ENCODE measurements at places on chromosomes 12 and 14.

DNA sequence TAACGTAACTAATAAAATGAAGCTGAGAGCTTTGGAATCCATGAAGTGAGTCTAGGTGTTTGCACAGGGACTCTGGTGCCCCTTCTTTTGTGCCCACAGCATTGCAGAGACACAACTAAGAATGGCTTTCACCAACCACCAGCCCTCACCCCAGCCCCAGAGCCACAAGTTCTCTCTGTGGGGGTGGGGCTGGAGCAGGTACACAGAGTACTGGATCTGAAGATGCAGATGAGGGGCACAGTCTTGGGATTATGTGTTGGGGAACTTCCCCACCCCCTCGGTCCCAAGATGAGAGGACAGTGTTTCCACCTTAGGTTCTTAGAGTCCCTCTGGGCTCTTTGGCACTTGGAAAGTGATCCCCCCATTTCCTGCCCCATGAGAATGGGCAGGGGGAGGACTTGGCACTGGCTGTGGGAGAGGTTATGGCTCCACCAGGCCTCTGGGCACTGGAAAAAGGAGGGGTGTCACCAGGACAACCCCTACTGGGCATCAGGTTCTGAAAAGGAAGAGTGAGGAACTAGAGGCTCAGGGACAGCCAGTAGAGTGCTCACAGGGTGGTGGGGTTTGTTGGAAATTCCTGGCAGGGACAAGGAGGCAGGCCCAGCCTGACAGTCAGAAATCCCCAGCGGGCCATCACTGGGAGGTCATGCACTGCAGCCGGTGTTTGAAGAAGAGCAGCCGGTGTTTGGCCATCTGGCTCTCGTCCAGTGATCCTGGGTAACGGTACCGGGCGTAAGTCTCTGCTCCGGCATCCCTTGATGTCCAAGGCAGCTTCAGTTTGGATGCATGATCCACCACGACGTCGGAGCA, 6.7 kb downstream of the B4GALNT1 start:
- DNase-seq: no peak

DNA sequence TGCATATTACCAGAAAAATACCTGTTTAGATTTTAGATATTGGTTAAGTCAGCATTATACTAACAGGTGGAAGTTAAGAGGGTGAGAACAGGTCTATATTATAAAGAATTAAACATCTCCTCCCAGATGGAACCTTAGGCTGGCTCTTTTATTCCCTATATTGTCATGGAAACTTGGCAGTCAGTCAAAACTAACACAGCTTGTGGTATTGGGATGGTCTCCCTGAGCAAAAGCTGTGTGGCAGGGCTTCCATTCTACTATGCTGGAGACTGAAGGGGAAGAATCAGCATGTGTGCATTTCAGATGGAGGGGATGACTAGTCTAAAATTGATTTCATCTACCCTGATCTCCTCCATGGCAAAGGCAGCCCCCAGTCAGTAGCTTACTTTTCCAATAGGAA, 66.7 kb downstream of the SMOC1 start:
- no peak for DNase-seq

DNA sequence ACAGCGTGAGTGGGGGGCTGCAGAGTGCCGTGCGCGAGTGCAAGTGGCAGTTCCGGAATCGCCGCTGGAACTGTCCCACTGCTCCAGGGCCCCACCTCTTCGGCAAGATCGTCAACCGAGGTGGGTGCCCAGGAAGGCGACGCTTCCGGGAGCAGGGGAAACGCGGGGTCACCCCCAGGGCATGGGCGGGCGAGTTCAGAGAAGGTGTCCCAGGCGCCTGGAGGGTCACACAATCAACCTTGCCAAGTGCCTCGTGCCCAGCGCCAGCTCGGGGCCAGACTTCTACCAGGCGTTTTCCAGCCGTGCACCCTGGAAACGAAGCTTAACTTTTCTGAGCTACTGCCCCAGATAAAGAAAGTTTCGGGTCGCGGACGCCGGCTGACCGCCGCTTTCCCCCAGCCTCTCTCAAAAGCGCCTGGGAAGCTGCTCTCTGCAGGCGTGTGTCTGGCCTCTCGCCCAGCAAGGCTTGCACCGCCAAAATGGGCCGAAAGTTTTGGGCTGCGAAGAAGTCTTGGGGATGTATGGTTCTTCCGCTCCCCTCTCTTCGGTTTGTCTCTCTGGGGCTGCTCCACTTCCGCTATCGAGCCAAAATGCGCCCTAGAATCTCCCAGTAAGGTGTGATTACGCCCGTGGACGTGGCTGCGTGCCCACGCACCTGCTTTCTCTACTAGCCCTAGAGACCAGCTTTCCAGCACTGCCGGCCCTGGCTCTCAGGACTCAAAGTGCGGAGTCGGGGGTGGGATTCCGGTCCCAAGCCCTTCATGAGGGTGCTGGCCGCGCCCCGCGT, 1.7 kb downstream of the WNT1 start:
- peak; percentile 18 for DNase-seq

GRCh38 chr12:117067016-117067415, 32.2 kb downstream of the TESC start:
- DNase-seq: no peak

DNA sequence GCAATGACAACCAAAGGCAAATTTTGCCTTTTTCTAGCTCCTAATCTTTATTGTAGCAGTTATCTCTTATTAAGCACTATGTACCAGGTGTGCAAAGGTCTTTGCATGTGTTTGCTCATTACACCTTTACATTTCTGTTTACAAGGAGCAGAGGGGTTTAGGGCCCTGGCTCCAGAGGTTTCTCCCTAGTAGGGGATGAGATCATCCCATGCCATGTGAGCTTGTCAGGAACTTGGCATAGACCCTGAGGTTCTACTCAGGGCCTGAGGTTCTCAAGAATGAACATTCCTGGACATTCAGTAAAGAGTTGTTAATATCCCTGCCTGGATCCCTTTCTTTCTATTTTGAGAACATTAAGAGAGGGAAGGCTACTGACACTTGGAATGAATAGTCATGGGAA, 292.0 kb downstream of the RPAP3 start:
- no peak for DNase-seq

GRCh38 chr12:76777765-76778216, 13.9 kb downstream of the ZDHHC17 start:
- no peak for DNase-seq

GRCh38 chr12:108765289-108765764, 34.0 kb upstream of the CORO1C start:
- DNase-seq: no peak

GRCh38 chr14:93369713-93370266, 22.8 kb downstream of the COX8C start:
- no peak for DNase-seq

GRCh38 chr12:107491856-107492255, 193.7 kb upstream of the PWP1 start:
- DNase-seq: no peak

DNA sequence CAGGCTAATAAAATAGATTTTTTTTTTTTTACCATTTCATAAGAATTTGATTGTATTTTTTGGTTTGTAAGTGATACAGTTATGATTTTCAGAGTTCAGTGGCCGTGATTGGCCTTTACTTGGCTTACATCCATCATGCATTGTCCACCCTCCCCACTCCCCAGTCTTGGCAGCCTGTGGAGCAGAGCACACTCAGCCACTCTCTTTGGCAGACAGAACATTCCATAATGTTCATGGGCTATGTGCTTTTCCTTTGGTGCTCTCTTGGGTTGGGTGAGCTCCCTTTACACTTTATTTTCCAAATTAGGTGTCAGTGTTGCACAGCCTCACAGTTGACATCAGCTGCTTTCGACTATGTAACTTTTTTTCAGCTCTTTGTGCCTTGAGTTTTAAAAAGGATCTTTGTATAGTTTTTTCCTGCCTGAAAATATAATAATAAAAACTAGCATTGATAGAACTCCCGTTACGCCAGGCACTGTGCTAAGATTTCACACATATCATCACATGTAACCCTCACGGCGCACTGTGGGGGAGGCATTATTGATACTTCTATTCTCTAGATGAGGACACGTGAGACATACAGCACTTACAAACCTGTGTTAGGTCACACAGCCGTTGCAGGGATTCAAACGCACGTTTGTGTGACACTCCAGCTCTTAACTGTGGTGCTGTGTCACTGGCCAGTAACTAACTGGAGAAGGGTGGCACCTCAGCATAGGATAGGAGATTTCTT, 21.5 kb downstream of the SUDS3 start:
- no peak for DNase-seq

DNA sequence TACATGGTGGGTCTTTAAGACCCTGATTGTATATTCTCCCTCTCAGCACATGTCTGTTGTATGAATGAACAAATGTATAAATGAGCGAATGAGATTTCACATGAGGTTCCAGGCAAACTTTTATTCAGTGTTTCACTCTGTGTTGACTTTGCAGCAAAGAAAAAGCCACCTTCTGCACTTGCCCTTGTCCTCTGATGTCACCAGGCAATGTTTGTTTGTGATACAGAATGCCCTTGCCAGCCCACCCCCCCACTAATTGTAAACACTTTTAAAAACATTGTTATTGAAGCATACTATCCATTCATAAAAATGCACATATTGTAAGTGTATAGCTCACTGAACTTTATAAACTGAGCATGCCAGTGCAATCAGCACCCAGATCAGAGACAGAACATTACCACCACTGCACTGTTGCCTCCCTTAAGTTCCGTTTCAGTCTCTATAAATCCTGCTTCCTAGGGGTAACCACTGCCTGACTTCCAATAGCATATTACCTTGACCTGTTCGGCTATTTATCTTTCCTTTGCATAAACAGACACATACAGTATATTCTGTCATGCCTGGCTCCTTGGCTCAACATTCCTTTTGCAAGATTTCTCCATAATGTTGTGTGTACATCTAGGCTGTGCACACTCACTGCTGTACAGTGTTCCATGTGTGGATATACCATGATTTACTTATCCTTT, 11.3 kb upstream of the LTA4H start:
- no peak for DNase-seq

DNA sequence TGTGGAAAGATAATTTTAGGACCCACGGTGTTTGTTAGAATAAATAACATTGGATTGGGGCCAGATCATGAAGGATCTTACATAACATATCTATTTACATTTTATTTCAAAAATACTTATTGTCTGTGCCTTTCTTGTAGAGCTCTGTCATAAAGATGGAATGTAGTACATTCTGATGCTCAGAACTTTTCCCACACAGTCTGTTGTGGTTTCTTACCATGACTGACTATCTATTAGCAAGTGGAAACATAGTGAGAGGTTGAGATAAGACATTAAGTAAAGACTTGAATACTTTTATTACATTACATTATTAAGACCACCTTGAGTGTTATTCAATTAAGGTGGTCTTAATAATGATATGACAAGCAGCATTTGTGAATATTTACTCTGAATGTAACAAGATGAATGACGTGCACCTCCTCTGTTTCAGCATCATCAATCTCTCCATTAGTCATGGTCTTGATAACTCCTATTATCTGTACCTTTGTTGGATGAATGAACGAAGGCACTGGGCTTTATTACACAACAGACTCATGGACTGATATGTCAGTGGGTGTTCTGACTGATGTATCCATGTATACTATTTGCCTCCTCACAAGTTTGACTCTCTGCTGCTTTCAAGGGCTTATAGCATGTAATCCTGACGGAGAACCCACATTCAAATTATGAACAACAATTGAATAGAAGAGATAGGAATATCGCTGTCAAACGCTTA, 883.0 kb upstream of the FLRT2 start:
- no peak for DNase-seq

- no peak for DNase-seq
Observed at GRCh38 chr14:26190646-26191045, 407.2 kb downstream of the NOVA1 start.

DNA sequence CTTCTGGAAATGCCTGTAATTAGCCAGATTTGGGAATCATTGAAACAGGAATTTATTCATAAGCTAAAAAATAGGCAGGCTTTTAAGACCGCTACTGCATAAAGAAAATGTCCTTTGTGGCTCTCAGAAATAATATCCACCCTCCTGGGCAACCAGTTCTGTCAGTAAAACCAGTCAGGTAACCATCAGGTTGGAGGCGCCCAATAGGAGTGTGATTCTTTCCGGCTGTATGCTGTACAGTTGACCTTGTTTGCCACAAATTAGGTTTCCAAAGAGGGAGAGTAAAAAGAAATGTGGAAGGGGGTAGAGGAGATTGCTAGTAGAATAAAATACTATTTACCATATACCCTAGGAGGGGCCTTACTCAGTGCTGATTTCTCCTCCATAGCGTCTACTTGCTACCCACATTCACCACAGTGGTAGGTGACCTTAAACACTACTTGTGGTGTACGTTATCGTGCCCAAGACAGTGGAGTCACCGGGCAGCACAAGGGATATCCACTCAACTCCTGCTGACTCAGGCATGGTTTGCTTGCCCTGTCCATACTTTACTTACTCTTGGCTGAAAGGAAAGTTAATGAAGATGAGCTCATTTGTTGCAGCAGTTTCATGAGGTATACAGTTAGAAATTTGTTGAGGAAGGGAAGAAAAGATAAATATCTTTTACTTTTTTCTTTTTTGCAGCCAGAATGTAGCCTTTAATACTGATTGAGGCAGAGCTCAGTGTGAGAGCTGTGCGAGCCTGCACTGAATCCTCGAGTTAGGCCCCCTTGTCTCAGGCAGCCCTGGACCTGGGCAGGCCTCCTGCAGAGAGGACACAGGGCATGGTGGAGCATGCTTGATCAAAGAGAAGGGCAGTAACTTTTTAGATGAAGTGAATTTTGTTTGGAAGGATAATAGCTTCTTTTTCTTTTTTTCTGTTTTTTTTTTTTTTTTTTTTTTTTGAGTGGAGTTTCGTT, 76.7 kb downstream of the DIP2B start:
- DNase-seq: no peak

GRCh38 chr12:33317746-33318145, 121.9 kb downstream of the SYT10 start:
- DNase-seq: no peak

- no peak for DNase-seq
Observed at GRCh38 chr12:74620921-74621320, 83.3 kb downstream of the ATXN7L3B start.

DNA sequence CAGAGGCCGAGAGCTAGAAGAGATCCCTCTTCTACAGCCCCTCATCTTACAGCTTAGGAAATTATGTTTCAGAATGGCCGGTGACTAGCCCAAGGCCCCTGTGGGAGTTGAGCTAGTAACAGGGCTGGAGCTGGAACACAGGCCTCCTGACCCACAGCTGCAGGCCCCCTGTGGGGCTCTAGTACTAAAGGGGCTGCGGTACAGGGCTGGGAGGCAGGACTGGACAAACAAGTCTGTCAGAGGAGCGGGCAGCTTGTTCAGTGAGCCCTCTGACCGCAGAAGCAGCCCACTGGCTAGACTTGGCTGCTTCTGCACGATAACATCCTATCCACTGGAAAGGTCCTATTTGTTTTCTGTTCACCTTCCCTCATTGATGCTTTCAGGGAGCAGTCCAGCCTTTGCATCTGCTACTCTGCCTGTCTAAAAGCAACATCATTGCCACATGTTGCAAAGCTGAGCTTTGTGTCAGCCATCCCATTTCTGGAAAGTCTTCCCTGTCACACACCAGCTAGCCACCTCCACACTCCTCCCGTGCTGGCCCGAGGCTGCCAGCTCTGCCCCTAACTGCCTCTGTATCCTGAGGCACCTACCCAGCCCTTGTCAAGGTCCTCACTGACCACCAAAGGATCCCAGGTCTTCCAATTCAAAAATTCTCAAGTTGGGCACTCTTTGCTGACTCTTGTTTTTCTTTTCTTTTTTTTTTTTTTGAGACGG, 10.2 kb downstream of the PSMC1 start:
- no peak for DNase-seq

- no peak for DNase-seq
Observed at GRCh38 chr14:60106339-60106738, 14.6 kb downstream of the PCNX4 start.
